ENCODE measurements at places on chromosomes 12 and 14. TPM values are rescaled to one million over a fixed set of nuclear protein-coding genes. Genes with fewer than 3 reads are reported as not detected.

DNA sequence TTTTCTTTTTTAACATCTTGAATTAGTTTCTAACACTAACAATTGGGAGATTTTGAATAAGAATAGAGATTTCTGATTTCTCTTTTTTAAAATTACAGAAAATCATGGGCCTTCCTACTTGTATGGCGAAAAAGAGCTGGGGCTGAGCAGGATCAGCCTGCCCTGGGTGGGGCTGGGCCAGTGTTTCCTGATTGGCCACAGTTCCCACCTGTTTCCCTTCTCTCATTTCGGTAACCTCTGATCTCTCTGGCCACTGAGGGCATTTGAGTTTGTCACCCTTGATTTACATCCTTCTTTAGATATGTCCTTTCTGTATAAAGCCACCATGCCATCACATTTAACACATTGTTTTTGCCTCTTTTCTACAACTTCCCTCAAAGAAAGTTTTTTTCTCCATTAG, 254.2 kb downstream of the ZFP36L1 start:
- no peak for ATAC-seq

GRCh38 chr12:121866331-121866730, 7.7 kb upstream of the HPD start:
- ATAC-seq, result no peak

GRCh38 chr12:111607239-111607638, 8.1 kb upstream of the ATXN2 start:
- ATAC-seq, result peak; percentile 39

The SOX5 gene
- 12.9 TPM for total RNA-seq

The TOMM20L gene
- not detected for total RNA-seq

The SMCO2 gene
- not detected for total RNA-seq
